Fibroblast of skin of back (primary cell): ENCODE measurements at places on chromosomes 3 and 15.

- DNase-seq, result no peak
These were observed 270.1 kb upstream of the CNTN4 start for GRCh38 chr3:1828519-1828918.

DNA sequence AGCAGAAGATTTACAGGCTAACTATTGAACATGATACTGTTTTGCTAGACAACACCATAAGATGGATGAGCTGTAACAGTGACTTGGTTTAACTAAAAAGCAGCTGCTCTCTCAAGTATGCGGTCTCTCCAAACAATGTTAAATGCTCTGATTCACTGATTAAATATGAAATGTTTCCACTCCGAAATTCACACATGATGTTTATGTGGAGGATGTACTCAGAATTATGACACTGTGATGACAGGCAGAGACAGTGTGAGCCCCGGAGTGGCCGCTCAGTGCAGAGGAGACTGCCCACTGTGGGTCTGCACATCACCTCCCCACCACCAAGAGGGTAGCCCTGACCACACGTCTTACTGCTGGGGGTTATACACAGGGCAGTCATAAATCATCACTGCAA is 83.9 kb upstream of the MEX3B start:
- peak; percentile 99 for DNase-seq

DNA sequence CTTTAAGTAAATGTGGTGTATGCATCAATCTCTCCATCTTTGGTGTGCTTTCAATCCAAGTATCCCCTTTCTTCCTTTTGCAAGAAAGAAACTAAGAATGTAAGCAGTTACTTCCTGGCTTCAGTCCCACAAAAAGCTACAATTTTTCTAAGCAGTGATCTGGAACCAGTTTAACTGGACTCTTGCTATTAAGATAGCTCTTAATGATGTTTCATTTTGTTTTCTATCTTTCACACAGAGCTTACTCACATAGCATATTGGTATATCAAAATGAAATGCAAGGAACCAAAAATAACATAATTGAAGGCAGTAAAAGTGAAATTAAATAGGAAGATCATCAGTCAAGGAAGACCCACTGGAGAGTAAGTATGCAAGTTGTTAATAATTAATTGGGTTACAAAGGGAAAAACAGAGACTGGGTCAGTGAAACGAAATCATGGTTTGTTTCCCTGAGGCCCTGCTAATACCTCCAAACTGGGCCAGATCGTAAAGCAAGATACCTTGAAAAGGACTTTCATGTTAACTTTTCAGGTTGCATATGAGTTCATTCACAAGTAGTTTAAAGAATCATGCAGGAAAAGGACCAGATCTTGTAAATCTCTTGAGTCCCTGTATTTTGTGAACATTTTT is 41.9 kb downstream of the GPR160 start:
- DNase-seq, result no peak

GRCh38 chr3:9135930-9136525 is 113.4 kb downstream of the SRGAP3 start:
- DNase-seq, result no peak

GRCh38 chr3:113088616-113089015 is 97.8 kb downstream of the GTPBP8 start:
- DNase-seq, result no peak

DNA sequence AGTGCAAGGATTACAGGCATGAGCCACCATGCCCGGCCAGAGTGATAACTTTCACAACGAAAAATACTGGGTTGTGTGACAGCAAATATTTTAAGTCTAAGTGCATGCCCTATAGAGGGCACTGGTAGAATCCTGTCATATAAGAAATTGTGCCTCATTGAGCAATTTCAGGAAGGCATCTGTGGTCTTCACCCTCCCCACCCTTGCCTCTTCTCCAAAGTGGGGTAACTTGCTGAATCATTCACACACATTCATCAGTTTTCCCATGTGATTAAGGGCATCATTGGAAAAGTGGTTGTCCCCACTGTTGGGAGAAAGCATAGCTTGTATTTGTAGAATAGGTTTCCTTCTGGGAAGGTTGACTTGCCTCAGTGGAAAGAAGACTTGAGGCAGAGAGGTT is 9.2 kb downstream of the MITF start:
- no peak for DNase-seq

GRCh38 chr3:42752961-42753360 is 20.1 kb downstream of the CCDC13 start:
- DNase-seq, result no peak

DNA sequence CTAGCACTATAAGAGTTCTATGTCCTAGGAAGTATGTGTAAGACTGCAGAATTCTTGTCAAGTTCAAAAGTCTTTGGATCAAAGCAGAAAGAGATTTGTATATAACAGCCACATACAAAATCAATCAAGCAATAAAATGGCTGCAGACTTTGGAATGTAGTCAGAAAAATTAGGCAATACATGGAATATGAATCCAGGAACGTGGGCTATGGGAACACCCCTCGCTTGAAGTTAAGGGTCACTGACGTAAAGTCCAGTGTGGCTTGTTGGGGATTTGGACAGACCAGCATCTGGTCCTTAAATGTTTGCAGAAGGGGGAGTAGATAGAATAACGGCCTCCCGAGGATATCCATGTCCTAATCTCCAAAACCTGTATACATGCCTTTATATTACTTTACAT is 178.6 kb downstream of the ADAMTS9 start:
- DNase-seq, result no peak

GRCh38 chr3:195916291-195916690 is 7.9 kb upstream of the TNK2 start:
- no peak for DNase-seq

DNA sequence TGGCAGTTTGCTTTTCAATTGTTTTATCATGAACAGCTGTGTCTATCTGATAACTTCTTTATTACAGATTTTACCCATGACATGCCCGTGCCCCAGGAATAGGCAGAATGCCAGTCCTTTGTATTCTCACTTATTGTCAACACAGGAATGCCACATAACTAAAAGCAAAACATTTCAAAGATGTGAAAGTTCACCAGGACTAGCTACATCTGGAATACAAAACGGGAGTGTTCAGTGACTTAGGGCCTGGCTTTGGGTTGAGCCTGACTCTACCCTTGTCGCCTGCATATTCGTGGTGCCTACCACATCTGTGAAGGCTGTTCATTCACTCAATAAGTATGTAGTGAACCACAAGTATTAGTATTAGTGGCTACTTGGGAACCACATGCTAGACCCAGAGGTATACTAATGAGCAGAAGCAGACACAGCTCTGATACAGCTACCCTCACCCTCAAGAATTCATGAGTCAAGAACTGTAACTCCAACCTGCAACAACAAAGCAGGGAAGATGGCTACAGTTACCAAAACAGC is 2.9 kb downstream of the TNFSF10 start:
- DNase-seq, result peak; percentile 79

- no peak for DNase-seq
These were observed 217.7 kb downstream of the ATP8B4 start for GRCh38 chr15:49901321-49901720.

GRCh38 chr3:41684797-41685735 is 276.8 kb downstream of the ULK4 start:
- peak; percentile 81 for DNase-seq
